ENCODE measurements at places on chromosomes 2 and 18.

GRCh38 chr2:81739966-81740365 lies 1435.4 kb upstream of the LRRTM1 start:
- no peak for DNase-seq

- no peak for DNase-seq
These were observed 56.1 kb downstream of the SRD5A2 start for GRCh38 chr2:31524592-31524991.

- DNase-seq, result no peak
These were observed 43.4 kb downstream of the ZCCHC2 start for GRCh38 chr18:62566199-62566598.

GRCh38 chr18:12283256-12283655 lies 24.8 kb upstream of the TUBB6 start:
- DNase-seq, result no peak

DNA sequence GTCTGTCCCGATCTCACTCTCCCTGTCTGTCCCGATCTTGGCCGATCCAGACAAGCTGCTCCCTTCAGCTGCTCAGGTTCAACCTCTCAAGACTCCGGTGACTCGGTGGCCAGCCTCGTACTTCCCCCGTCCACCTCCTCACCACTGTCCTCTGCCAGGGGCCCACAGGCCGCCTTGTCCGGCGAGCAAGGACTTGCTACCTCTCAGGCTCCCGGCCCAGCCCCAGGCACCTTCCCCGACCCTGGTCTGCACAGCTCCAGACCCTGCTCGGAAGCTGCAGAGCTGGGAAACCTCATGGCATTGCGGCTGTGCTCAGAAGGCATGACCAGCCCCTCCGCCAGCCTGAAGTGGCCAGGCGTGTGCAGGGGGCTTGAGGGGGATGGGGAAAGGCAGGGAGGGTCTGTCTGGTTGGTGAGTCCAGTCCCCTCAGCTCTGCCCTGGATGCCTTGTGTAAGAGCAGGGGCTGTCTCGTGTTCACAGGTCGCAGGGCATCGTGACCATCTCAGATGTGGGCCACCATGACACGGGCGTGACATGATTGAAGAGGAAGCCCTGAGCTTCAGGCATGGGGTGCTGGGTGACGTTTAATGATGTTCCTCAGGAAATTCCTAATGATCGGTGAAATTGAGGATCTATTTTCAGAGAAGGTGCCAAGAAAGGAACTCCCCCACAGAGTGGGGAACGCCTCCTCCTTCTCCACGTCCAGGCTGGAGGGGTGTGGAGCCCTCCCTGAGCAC lies 121.2 kb upstream of the CTDP1 start:
- DNase-seq, result no peak

DNA sequence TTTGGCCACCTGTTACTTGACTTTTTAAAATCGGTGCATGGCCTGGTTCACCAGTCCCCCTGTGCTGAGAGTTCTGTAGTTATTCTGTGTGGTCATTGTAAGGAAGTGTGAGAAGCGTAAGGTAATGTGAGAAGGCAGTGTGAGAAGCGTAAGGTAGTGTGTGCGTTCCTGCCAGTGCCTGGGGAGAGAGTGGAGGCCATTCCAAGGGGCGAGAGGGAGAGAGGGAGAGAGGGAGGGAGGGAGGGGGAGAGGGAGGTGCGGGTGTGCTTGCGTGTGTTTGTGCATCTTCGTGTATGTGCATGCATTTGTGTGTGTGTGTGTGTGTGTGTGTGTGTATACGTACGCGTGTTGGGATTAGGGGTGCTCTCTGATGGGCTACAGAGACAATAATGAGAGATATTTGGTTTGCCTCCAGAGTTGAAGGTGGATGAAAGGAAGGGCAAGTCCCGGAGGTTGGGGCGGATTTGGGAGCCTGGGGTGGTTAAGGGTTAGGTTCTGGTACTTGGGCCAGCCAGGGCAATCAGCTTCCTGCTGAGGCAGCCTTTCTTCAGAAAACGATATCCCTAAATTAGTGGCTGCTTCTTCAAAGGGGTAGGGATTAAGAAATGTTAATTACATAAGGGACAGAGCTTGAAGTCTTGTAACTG lies 53.7 kb downstream of the SGPP2 start:
- DNase-seq, result no peak

GRCh38 chr2:207254591-207255464 lies 89.1 kb upstream of the KLF7 start:
- no peak for DNase-seq

DNA sequence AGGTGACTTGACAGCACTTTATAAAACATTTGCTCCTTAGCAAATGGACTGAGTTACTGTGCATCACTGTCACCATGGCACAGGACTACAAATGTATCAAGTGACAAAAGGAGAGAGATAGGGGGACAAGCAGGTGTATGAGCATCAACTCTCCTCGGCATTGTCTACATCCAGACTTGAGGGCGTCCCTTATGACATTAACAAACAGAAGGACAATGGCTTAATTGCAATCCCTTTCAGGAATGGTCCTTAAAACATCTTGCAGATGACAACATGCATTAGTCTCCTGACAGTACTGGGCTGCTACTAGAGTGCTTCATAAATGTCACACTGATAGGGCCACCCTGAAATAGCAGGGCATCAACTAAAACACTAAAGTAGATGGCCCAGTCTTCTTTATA lies 198.8 kb downstream of the PDE1A start:
- no peak for DNase-seq

GRCh38 chr2:68403199-68403644 lies 38.1 kb downstream of the PLEK start:
- DNase-seq, result no peak

GRCh38 chr2:231707625-231707926 lies 749 bp upstream of the PTMA start:
- peak; percentile 65 for DNase-seq

GRCh38 chr2:217853301-217853881 lies 149.4 kb downstream of the TNS1 start:
- DNase-seq, result no peak

- no peak for DNase-seq
These were observed 887.5 kb upstream of the NRXN1 start for GRCh38 chr2:51919395-51919794.
